ENCODE measurements at places on chromosomes 2 and 18. TPM values are rescaled to one million over a fixed set of nuclear protein-coding genes. Genes with fewer than 3 reads are reported as not detected.

GRCh38 chr2:14301331-14301730 is 331.2 kb upstream of the LRATD1 start:
- no peaks in the 10 kb centered on the region for H3K36me3 ChIP-seq
- H3K27me3 ChIP-seq = no peaks in the 10 kb centered on the region
- DNase-seq = no peak
- no peak overlapping the region for H3K4me3 ChIP-seq
- H3K4me1 ChIP-seq = peaks cover 19% of the 10 kb centered on the region

DNA sequence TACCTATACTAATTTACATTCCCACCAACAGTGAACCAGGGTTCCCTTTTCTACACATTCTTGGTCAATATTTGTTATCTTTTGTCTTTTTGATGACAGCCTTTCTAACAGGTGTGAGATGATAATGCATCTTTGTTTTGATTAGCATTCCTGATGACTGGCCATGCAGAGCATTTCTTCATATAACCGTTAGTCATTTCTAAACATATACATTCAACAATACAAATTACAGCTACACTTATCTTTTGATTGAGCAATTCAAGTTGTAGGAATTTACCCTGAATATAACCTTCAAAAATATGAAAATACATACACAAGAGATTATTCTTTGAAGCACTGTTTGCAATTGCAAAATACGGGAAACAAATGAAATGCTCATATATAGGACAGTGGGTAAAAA is 94.9 kb downstream of the TMEM131 start:
- no peak overlapping the region for H3K27ac ChIP-seq
- H3K36me3 ChIP-seq = peaks cover 22% of the 10 kb centered on the region
- peak; percentile 43 for DNase-seq
- no peak overlapping the region for H3K4me3 ChIP-seq
- H3K4me1 ChIP-seq = peaks cover 20% of the 10 kb centered on the region

DNA sequence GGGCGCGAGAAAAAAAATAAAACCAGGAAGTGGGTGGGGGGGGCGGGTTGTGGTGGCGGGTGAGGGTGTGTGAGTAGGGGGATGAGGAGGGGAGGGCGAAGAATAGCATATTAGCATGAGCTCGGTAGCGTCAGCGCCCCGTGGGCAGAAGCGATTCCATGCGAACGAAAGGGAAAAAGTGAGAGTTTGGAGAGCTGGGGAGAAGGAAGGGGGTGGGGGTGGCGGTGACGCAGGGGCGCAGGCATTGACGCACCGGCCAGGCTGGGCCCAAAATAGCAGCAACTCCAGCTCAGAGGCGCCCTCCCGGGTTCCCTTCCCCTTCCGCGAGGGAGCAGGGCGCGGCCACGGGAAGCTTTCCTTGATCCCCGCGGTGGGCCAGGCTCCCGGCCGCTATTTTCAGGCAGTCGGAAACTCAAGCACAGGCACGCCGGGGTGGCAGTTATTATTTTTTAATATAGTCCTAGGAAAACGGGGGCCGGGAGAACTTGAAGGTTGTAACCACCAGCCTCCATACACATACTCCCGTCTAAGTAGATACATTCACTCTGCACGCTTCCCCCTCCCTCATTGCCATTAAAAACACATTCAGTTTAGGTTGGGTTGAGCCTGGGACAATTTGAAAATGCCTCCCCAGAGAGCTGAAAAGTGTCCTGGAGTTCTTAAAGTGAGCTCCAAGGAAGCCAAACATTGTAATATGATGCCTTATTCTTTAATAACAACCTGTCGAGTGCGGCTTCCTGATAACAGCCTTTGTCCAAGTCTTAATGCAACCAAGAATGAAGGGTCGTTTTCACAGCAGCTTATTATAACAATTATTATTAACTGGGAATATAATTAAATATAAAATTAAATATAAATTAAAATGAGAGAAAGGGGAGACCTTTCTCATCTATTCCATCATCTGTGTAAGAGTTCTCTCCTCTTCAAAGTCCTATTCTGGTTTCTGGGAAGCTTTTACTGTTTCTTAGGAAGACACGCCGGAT is 2.3 kb upstream of the NR4A2 start:
- H3K27me3 ChIP-seq = no peaks in the 10 kb centered on the region
- peaks cover 14% of the 10 kb centered on the region for H3K36me3 ChIP-seq
- H3K27ac ChIP-seq = peak overlapping the region; percentile 99

- no peak overlapping the region for H3K27ac ChIP-seq
- no peak overlapping the region for H3K4me3 ChIP-seq
- peak; percentile 11 for DNase-seq
- no peaks in the 10 kb centered on the region for H3K36me3 ChIP-seq
Observed at GRCh38 chr2:121008975-121009374, 273.3 kb downstream of the GLI2 start.

DNA sequence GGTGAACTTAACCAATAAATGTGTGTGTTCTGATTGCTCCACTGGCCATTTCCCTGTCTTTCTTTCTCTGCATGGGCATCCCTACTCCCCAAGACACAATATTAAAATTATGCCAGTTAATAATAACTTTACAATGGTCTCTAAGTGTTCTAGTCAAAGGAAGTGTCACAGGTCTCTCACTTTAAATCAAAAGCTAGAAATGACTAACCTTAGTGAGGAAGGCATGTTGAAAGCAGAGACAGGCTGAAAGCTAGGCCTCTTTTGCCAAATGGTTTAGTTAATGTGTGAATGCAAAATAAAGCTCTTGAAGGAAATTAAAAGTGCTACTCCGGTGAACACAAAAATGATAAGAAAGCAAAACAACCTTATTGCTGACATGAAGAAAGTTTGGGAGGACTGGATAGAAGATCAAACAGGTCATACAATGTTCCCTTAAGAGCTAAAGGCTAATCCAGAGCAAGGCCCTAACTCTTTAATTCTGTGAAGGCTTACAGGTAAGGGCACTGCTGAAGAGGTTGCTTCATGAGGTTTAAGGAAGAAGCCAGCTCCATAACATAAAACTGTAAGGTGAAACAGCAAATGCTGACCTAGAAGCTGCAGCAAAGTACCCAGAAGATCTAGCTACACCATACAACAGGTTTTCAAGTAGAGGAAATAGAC is 44.0 kb upstream of the ARHGAP15 start:
- peaks cover 6% of the 10 kb centered on the region for H3K4me1 ChIP-seq
- H3K4me3 ChIP-seq = no peak overlapping the region
- H3K27ac ChIP-seq = no peak overlapping the region
- no peak for DNase-seq

C1GALT1C1L gene
- total RNA-seq = 0.27 TPM

AFF3 gene
- 1.0 TPM for total RNA-seq

AGXT gene
- total RNA-seq = not detected

CAPN13 gene
- total RNA-seq = not detected

NOL4 gene
- total RNA-seq = not detected
